Esophagus squamous epithelium (tissue), 5 donors: ENCODE measurements at places on chromosomes 12 and 14.

GRCh38 chr12:67645601-67646000 lies 2.9 kb upstream of the DYRK2 start:
- DNase-seq: no peak

DNA sequence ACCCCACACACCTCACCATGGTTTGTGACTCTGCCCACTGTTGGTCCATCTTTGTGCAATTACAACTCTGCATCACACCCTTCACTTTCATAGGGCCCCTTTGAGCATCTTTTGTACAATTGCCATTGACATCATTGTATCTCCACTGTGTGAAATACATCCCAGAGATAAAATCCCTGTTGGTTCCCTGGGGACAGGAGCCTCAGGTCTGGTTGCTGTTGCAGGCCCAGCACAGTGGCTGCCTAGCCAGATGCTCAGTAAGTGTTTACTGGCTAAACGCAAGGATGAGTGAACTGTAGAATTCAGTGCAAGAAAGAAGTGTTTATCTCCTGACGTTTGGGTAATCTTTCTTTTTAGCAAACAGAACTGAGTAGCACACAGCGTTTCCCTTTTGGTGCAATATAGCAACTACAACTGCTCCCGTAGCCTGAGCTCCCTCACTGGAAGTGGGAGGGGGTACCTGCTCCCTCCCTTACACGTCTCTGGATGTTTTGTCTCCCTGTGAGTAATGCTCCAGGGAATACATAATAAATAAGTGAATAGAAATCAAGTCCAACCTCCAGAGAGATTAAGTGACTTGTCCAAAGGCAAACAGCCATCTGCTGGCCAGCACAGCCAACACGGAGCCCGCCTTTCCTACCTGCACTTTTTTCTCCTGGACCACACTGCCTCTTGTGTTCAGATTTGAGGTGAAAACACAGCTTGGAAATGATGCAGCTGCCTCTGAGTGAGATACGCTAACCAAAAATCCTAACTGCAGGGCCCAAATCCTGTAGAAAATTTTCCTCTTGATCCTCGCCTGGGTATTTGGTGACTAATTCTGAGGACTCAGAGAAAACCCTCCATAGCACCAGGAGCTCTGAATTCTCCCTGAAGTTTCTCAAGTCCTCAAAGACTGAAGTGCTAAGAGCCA lies 27.4 kb downstream of the GALNT16 start:
- DNase-seq: no peak

GRCh38 chr12:88998421-88998820 lies 353.9 kb downstream of the DUSP6 start:
- no peak for DNase-seq

GRCh38 chr14:98154254-98154653 lies 1117.7 kb downstream of the BCL11B start:
- no peak for DNase-seq

DNA sequence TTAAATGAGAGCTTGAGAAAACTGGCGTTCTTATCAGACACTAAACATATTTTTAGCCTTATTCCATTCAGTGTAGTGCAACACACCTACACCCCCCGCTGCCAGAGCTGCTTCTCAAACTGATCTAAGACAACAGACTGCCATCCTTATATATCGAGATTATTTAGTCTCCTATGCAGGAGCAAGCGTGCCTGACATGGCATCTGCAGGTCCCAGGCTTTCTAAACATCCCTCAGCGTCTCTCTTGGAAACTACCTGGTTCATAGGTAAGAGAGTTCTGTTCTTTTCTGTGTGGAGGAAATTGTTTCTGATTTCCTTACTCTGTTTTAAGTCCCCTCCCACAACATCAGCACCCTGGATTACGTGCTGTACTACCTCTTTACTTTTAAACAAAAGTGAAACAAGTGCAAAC lies 117.1 kb upstream of the PTPRB start:
- no peak for DNase-seq

DNA sequence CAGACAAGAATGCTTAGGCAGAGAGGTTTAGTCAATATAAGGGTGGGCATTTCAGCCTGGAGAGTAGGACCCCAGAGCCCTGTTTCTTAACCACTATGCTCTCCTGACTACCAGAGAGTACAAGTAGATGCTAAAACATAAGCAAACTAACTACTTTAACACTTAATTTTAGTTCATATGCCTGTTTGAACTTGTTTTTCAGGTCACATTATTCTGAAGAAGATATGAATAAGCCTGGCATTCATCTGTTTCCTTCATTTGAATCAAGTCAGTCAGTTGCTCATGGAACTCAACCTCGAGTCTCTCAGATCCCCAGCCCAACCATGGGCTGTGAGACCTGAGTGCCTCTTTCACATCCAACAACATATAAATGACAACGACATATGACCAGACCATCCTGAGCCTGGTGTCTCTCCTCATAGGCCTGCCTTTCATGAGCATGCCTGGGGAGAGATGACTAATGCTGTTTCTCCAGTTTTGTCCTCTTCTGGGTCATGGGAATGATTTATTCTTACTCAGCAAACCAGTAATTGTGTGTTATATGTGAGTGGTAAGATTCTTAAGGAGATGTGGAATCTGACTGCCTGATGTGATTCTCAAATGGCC lies 251.1 kb upstream of the BTG1 start:
- no peak for DNase-seq

- no peak for DNase-seq
Measured at GRCh38 chr12:32118806-32119205, 12.2 kb downstream of the BICD1 start.

- DNase-seq: no peak
Measured at GRCh38 chr14:93965287-93965821, 11.0 kb downstream of the ASB2 start.

GRCh38 chr12:109737126-109737525 lies 23.5 kb downstream of the FAM222A start:
- no peak for DNase-seq

DNA sequence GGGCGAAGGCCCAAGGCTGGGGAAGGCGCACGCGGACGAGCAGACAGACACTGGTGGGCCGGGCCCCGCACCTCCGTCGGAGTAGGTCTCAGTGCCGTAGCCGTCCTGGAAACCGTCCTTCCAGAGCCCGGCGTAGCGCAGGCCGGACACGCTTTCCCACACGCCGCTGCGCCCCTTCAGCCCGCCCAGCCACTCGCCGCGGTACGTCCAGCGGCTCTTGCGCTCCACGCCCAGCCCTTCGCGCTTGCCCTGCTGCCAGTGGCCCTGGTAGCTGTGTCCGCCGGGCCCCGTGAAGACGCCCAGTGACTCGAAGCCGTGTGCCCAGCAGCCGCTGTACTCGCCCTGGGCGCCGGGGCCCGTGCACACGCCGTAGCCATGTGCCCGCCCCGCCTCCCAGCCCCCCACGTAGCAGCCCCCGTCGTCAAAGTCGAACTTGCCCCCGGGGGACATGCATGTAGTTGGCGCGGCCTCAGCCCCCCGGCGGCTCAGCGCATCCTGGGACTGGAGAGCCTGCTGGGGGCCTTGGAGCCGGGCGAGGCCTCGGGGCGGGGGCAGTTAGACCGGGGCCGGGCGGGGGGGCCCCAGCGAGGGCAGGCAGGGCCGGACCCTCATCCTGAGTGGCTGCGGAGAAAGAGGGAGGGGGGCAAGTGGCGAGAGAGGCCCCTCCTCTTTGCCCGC lies 1.4 kb downstream of the JPH4 start:
- no peak for DNase-seq

GRCh38 chr12:22206111-22206728 lies 128.3 kb downstream of the ST8SIA1 start:
- no peak for DNase-seq

DNA sequence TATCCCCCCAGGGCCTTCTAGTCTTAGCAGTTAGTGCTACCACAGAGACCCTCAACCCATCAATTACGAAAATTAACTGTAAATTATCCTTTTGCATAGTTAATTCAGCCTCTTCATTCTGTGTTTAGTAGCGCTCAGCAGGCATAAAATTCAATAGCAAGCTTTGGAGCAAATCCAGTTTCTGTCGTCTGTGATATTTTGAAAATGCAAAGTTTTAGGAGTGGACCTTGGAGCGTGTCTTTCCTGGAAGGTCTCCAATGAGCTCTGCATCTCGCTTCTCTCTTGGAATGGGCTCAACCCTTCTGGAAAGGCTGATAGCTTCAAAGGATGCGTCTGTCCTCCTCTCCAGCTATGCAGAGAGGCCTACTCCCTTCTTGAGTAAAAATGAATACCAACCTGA lies 222.9 kb downstream of the SLC15A4 start:
- no peak for DNase-seq

DNA sequence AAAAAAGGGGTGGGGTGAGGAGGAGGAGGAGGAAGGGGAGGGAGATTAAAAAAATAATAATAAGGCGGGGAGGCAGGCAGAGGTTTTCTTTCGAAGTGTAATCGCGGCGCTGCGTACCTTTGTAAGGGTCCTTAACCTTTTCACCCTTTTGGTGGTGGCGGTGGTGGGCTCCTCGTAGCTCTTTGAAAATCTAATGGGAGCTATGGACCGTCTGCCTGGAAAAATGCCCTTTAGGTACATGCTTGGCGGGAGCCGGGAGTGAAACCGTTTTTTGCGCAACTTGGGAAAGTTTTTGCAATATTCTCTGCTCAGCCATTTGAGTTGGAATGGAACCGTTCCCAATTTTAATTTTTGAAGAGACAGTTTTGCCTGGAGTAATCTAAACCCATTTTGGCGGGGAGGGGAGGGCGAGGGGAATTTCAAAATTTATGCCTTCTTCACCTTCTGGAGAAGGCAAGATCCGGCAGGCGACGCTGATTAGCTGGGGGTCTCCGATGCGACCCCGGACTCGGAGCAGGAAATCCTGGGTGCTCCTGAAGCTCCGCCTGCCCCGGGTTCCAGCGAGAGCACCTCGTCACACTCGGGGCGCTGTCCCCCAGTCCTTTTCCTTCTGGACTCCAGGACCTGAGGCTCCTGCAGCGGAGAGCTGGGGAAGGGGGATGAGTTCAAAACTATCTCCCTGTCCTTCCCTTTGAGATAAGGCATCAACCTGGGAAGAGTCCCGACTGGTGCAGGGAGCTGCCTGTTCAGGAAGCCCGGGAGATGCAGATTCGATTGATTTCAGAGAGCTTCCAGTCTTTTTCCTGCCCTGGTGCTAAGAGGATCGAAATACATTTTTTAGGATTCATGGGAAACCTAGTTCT lies 74.6 kb upstream of the TBX5 start:
- no peak for DNase-seq

DNA sequence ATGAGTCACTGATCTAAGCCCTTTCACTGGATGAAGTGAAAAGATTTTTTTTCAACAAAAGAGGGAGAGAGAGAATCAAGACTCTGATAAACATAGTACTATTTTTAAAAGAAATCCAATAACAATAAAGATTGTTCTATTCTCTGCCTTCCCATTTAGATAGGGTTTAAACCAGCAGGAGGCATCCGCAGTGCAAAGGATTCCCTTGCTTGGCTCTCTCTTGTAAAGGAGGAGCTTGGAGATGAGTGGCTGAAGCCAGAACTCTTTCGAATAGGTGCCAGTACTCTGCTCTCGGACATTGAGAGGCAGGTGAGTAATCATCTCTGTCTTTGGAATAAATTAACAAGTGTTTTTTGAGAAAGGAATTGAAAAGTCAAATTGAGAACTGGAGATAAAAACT lies 124.9 kb downstream of the DERA start:
- DNase-seq: no peak

DNA sequence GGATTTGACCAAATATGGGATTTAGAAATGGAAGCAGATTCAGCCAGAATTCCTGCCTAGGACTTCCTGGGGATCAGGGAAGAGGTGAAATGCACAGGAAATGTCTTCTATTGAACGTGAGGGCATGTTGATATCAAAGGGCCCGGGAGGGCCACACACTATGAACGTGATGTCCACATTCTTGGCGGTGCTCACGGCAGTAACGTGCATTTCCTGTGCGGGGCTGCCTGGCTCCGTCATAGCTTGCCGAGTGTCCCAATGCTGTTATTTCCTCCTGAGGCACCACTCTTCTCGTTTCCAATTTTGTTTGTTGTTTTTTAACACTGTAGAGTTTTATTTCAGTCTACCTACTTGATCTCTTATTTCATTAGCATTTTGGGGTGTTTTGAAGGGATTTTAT lies 67.3 kb downstream of the ZNF664 start:
- no peak for DNase-seq

DNA sequence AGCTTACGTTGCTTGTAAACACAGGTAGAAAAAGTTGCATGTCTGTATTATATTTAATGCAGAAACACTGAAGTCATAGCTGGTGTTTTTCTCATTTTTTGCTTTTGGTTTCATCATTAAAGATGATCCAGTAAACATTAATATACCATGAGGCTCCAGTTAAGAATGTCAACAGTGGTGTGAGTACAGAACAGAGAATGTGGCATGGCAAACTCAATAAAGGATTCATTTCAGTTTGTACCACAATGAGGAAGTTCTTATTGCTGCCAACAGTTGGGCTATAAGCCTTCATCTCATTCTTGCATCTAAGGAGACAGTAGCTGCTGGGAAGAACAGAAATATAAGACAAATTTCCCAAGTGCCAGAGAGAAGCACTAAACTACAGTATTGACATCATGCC lies 72.1 kb upstream of the ST8SIA1 start:
- no peak for DNase-seq

GRCh38 chr12:124764451-124764850 lies 99.2 kb downstream of the SCARB1 start:
- DNase-seq: no peak

DNA sequence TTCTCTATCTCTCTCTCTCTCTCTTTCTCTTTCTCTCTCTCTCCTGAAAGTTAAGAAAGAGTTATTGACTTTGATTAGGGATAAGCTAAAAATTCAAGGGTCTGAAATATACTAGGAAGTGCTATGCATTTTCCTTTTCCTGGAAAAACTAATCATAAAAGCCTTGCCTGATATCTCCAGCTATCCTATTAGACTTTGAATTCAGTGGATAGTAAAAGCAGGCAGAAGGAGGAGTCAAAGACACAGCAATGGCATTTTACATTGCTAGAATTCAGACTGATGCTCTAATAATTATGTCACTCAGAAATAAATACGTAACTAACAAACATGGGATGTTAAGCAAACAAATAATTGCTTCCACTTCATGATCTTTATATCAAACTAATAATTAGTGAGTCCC lies 272.0 kb downstream of the SSPN start:
- DNase-seq: no peak

- no peak for DNase-seq
Measured at GRCh38 chr14:23804817-23805216, 148.8 kb upstream of the DHRS4 start.

- DNase-seq: no peak
Measured at GRCh38 chr14:96718407-96718806, 78.8 kb upstream of the VRK1 start.

- DNase-seq: no peak
Measured at GRCh38 chr14:95272057-95272456, 47.7 kb downstream of the CLMN start.

GRCh38 chr14:30610787-30611343 lies 11.3 kb upstream of the SCFD1 start:
- DNase-seq: no peak

- no peak for DNase-seq
Measured at GRCh38 chr12:31605531-31605930, 14.6 kb upstream of the DENND5B start.

GRCh38 chr14:103158688-103159087 lies 35.4 kb downstream of the TNFAIP2 start:
- no peak for DNase-seq

- no peak for DNase-seq
Measured at GRCh38 chr12:27107986-27108385, 25.6 kb upstream of the C12orf71 start.

- no peak for DNase-seq
Measured at GRCh38 chr14:38404100-38404541, 148.2 kb upstream of the CLEC14A start.
